ENCODE measurements at places on chromosomes 3 and 15.

GRCh38 chr15:66885281-66885915, 180.0 kb upstream of the SMAD3 start:
- DNase-seq, result no peak

GRCh38 chr3:16523778-16524177, 10.3 kb upstream of the RFTN1 start:
- no peak for DNase-seq

DNA sequence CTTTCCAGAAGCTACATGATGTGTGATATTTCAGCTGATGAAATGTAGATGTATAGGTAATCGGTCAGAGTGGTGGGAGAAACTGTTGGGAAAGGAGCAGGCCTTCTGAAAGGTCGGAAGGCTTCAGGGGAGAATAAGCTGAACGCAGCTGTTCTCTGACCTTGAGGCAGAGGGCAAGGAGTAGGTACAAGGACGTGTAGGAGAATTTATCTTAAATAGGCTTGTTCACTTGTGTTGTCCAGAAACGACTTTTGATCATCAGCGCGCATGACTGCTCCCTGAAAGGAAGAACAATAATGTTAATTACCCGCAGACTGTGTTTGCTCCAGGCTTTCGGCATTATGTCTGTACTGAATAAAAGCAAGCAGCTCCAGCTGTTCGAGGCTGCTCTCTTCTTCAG, 39.6 kb downstream of the GPR160 start:
- no peak for DNase-seq

DNA sequence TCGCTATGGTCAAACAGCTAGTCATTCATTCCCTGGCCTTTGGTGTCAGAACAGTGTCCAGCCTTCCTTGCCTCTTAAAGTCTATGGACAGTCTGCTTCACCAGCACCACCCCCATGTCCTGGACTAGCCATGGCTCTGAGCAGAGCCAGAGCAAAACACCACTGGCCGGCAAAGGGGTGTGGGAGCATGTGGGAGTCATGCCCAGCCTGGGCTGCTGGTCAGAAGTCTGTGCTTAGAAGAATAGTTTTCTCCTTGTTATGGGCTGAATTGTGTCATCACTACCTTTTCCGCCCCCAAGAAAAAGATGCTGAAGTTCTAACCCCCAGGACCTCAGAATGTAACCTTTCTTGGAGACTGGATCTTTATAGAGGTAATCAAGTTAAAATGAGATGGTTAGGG, 132.9 kb upstream of the LPP start:
- no peak for DNase-seq

- DNase-seq, result no peak
Observed at GRCh38 chr3:31427623-31428022, 105.1 kb upstream of the STT3B start.

GRCh38 chr3:128553560-128553959, 60.6 kb upstream of the GATA2 start:
- DNase-seq, result no peak

GRCh38 chr15:78276064-78276943, 11.9 kb downstream of the DNAJA4 start:
- DNase-seq, result no peak

DNA sequence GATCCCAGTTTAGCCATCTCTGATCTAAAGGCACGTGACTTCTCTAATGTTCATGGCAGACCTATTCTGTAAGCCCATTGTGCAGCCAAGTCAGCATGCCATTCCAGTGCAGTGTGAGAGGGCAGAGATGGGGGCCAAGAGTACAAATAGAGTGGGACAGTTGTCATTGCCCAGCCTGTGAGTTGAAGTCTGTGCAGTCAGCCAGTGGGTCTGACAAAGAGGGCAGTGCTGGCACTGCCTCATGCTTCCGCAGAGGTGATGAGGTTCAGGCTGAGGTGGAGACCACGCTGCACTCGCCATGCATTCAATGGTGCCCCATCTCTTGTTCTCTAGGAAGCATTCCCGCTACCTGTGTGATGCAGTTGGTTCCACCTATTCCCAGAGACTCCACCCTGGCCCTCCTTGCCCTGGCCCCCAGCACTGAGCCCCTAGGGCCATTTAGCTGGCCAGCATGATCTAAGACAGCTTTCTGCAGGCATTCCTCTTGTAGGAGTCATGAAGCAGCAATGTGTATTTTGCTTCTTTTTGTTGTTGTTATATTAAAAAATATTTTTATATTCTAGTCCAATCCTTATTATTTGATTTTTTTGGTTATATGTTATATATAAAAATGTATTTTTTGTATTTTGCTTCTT, 3.7 kb downstream of the MRAS start:
- DNase-seq, result no peak

DNA sequence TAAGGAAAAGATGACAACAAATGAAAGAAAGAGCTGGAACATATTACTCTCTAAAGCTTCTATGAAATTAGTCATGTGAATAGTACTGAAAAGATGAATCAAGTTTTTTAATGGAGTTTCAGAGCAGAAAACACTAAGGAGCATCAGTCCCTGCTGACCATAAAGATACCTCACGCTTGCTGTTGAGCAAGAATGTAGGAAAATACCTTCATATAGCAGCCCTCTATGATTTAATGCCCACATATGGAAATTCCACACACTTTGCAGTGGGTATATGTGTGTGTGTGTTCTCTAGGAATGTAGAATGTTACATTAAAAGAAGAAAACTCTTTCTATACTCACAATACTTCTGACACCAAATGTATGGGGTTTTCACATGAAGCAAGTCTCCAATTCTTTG, 355.0 kb downstream of the ERC2 start:
- DNase-seq, result no peak

DNA sequence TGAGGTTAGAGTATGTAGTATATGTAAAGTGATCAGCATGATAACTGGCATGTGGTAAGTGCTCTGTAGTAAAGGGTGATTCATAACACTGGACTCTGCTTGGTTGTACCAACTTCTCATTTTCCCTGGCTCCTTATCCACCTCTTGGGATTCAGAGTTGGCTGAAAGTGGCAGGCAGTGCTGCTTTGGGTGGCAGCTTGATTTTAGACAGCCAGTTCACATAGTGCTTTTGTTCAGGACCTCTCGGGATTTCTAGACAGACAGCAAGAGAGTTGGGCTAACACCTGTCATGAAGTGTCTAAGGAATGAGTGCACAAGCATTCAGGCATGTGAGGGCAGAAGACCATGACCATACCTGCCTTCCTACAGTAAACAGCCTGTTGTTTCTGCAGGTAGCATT, 69.0 kb downstream of the RBM6 start:
- no peak for DNase-seq

DNA sequence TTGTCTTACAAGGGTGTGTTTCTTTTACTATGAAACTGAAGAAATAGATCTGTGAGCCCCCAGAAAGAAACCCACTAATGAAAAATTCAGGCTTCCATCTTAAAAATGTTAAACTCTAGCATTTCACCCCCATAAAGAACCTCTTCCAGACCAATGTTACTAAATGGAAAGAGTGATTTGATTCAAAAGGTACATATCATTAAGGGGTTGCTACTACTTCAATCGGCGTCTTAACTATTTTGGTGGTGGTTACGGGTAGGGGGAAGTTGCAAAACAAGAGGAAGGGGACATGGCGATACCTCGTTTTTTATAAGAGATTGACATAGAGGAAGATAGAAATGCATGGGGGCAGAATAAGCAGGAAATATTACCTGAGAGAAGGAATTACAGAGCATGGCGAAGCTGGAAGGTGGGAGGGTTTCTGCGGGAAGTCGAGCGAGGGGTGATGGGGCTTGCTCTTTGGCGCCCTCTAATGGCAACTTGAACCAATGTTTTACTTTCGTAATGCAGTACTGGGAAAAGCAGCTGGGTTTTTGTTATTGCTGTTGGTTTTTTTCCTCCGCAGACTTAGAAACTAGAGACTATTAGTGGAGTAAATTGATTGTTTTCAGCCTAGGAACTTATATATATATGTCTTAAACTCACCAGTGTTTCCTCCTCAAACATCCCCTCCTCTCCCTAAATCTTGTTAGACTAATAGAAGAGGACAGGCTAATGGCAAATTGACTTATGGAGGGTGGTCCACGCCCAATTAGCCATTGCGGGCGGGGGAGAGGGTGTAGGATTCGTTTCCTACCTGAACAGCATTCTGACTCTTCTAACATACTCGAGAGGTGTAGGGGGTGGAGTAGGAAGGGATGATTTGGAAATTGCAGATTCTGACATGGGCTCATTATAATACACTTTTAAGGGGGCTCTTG, 11.3 kb upstream of the SOX2 start:
- DNase-seq, result peak; percentile 42

GRCh38 chr15:45140557-45141250, 10.9 kb downstream of the DUOX1 start:
- no peak for DNase-seq

DNA sequence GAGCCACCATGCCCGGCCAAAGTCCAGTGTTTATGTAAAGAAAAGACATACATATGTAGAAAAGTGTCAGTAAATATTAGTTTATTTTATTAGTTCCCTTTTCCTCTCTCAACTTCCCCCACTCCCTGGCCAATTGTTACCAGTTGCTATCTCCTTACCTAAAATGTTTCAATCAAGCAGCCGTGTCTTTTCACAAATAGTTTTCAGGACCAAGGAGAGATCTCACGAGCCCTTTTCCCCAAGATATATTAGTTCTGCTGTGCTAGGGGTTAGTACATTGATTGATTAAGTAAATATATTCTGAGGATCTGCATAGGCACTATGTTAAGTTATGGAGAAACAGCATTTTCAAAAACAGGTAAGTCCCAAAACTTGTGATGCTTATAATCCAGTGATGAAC, 87.4 kb downstream of the ZIC4 start:
- DNase-seq, result no peak

DNA sequence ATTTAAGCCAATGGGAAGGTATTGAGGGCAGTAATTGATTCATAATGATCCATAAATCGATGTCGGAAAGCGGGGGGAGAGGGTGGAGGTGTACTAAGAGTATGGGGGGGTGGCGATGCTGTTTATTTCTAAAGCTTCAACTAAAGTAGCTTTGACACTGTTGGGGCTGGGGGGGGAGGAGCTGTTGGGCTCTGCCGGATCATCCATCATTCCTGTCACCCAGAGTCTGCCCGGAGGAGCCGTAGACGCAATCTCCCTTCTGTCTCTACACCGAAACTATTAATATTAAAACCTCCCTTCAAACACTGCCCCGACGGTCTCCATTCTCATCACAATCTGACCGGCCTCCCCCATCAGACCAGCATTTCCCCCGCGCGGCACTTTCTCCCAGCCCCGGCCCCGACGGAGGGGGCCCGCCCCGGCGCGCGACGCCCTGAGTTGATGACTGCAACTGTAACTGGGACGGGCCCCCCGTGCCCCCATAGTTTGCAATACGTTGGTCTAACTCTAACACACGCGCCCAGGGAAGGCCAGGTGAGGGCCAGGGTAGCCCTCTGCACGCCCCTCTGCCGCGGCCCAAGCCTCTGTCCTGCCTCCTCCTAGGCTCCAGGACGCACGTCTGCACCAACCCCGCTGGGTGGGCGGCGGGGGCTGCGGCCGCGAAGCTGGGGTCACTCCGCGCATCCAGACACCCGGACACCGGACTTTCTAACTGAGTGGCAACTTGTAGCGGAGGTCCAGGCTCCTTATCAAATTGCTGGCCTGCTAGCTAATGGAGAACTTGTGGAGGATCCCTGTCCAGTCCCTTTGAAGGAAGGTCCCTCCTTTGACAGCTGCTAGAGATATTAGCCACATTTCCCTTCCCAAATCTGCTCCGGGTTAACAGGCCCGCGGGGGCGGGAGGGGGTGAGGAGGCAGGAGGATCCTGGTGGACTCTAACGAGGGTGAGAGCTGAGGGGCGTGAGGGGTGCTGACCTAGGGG, 212.0 kb downstream of the MEIS2 start:
- DNase-seq, result no peak

GRCh38 chr15:74312445-74313007, 54.9 kb downstream of the CYP11A1 start:
- DNase-seq, result no peak

GRCh38 chr3:99410789-99411311, 227.5 kb upstream of the COL8A1 start:
- no peak for DNase-seq

- no peak for DNase-seq
Observed at GRCh38 chr15:94322141-94322540, 90.8 kb downstream of the MCTP2 start.

GRCh38 chr3:153958635-153959595, 162.3 kb upstream of the ARHGEF26 start:
- DNase-seq, result no peak

DNA sequence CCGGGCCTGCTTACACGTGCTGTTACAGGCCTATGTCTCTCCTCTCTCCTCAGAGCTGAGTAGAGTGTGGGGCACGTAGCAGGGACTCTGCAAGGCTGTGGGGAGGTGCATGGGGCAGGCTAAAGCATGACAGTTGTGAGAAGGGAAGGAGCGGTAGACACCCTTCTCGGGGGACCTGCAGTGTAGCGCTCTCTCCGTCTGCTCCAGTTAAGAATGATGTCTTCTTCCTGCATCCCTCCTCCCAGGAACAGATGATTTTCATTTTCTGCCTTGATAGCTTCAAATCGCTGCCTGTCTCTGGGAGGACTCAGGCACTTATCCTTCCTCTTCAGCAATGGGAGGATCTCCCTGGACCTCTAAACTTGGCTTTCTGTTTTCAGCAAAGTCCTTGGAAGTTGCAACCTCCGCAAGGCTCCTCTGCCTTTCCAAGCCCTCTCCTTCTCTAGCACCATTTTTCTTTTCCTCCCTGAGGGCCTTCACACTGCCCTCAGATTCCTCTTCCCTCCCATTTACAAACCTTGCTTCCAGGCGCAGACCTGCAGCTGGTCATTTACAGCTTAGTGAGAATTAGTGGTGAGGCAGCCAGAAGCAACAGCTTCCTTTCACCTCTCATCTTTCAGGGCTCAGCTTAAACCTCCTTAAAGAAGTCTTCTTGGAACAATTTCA, 23.4 kb upstream of the TLE3 start:
- DNase-seq, result no peak

- no peak for DNase-seq
Observed at GRCh38 chr3:17707813-17708543, 34.5 kb downstream of the TBC1D5 start.

DNA sequence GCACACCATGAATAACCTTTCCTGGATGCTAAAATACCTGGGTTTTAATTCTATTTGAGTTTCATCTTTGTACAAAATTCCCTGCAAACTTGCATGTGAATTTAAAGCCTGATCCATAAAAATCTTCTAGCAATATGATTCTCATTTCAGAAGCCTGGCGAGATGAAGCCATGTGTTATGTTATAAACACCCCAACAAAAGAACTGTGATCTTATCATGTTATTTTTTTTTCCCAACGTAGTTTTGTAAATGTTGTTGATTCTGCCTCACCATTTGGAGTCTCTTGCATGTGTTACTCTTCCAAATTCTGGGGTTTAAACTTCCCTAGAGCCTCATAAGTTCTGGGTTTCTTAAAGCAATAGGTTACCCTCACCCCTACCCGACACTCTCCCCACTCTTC, 428.1 kb upstream of the DPH6 start:
- no peak for DNase-seq

- DNase-seq, result no peak
Observed at GRCh38 chr15:60633426-60633968, 154.6 kb upstream of the ICE2 start.

GRCh38 chr3:18633002-18633401, 207.9 kb upstream of the SATB1 start:
- DNase-seq, result no peak

- DNase-seq, result no peak
Observed at GRCh38 chr3:107992976-107993684, 97.7 kb downstream of the CD47 start.
